ENCODE measurements at places on chromosomes 1 and 21.

GRCh38 chr1:64242895-64243756 is 39.7 kb downstream of the UBE2U start:
- H3K27me3 ChIP-seq, result peaks cover 20% of the 10 kb centered on the region
- DNase-seq, result no peak
- H3K4me1 ChIP-seq, result peaks cover 23% of the 10 kb centered on the region
- H3K36me3 ChIP-seq, result no peaks in the 10 kb centered on the region
- H3K27ac ChIP-seq, result peak overlapping the region; percentile 81
- H3K4me3 ChIP-seq, result peak overlapping the region; percentile 46

- no peak for DNase-seq
- H3K4me1 ChIP-seq, result no peaks in the 10 kb centered on the region
- no peaks in the 10 kb centered on the region for H3K27me3 ChIP-seq
- no peaks in the 10 kb centered on the region for H3K36me3 ChIP-seq
Measured at GRCh38 chr21:16279731-16280581, 550.2 kb downstream of the USP25 start.

GRCh38 chr1:214708321-214708955 is 105.4 kb downstream of the CENPF start:
- H3K4me3 ChIP-seq, result no peak overlapping the region
- no peaks in the 10 kb centered on the region for H3K4me1 ChIP-seq
- H3K27ac ChIP-seq, result no peak overlapping the region
- H3K36me3 ChIP-seq, result no peaks in the 10 kb centered on the region
- H3K27me3 ChIP-seq, result no peaks in the 10 kb centered on the region
- no peak for DNase-seq

DNA sequence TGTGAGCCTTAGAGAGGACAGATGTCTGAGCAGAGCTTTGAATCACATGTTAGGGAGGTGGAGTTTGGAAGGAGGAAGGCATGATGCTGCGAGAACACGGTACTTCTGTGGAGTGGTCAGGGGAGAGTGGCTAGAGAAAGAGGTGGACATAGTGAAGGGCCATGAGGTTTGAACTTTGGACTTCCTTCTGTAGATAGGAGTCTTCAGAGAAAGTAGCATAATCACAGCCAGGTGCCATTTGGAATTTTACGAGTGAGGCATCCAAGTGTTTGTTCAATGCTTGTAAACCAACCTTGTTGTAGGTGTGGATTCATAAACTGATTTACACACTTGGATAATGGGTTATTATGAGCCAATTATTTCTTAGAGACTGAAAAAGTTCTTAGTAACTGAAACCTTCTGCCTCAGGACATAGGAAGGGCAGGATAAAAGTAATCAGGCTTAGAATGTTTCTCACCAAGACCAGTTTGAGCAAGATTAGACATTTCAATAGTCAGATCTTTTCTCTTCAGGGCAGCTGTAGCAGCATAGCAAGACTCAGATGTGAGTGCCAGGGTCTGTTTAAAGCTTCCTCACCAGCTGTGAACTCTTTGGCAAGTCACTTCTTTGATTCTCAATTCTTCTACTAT is 83.5 kb upstream of the HMCN1 start:
- H3K36me3 ChIP-seq, result peaks cover 4% of the 10 kb centered on the region
- no peak for DNase-seq
- H3K27me3 ChIP-seq, result no peaks in the 10 kb centered on the region

- H3K27me3 ChIP-seq, result peaks cover 2% of the 10 kb centered on the region
- DNase-seq, result no peak
- no peaks in the 10 kb centered on the region for H3K4me1 ChIP-seq
- no peak overlapping the region for H3K27ac ChIP-seq
- no peak overlapping the region for H3K4me3 ChIP-seq
Measured at GRCh38 chr1:87810166-87810565, 481.5 kb downstream of the LMO4 start.

- DNase-seq, result peak; percentile 95
- peak overlapping the region; percentile 73 for H3K4me3 ChIP-seq
- H3K36me3 ChIP-seq, result no peaks in the 10 kb centered on the region
- H3K27ac ChIP-seq, result peak overlapping the region; percentile 98
- H3K27me3 ChIP-seq, result no peaks in the 10 kb centered on the region
- H3K4me1 ChIP-seq, result peaks cover 64% of the 10 kb centered on the region
Measured at GRCh38 chr1:203326830-203327683, 21.7 kb downstream of the BTG2 start.

Measured in activated CD4-positive, alpha-beta T cell treated with anti-CD3 and anti-CD28 coated beads, Interleukin-2, amount 10 ng/mL, durations not matched to agents 7 days and 5 days (primary cell).